ENCODE measurements at places on chromosomes 5 and 9.

DNA sequence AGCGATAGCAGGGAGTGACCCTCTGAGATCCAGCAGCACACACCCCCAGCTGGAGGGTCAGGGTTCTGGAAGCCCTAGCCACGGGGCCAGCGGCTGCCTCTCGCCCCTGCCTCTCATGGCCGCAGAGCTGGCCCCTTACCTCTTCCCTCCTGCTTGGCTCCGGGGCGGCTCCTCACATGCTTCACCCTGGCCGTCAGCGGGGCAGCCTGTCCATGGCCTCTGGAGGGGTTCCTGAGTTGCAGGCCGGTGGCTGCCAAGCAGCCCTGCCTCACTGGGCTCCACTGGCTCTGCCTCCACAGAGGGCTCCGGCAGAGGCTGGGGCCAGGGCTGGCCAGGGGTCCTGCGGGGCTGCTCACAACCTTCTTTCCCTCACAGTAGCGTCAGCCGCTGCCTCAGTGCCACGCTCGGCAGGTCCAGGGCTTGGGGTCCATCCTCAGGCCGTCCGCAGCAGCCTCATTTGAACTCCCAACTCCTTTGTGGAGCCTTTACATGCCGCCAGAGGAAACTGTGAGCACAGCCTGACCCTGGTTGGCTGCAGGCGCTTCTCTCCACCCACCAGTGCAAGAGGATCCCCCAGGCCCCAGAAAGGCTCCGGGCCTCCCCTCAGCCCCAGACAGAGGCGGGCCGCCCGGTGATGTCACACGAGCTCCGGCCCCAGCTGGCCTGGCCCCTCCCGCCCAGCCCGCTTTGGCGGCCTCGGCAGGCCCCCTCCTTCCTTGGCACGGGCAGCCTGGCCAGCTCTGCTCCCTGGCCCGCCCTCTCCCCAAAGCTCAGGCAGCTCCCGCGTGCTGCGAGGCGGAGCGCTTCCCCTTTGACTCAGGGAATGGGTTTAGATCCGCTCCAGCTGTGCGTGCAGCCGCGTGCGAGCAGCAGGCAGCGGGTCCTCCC, at the start of gene ANGPTL2:
Gene ANGPTL2 (minus strand): TSS at position 460 of the 888 bp plus-strand sequence. CDS start 13,904 bp downstream, outside the sequence.
- no peak for DNase-seq

DNA sequence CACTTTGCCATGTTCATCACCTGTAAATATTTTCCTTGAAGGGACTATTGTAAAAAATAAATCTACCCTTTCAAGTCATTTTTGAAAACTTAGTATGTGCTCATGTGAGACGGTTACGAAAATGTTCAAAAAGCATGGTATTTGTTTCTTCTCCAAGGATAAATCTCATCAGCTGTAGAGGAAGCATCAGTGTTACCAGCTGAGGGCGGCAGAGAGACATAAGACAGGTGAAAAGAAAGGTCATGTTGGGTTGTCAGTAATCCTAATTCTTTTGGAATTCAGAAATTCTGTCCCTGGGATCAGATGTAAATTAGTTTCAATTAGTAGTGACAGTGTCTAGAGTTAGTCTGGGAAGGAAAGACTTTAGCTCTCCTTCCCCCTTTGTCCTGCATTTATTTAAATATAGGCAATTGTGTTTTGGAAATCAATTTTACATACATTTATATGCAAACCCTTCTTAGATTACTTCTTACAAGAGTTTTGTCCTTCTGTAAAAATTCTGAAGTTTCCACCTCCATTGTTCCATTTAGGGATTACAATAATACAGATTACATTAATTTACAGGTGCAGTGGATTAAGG, 791.9 kb upstream of the CDH6 start:
- no peak for DNase-seq

DNA sequence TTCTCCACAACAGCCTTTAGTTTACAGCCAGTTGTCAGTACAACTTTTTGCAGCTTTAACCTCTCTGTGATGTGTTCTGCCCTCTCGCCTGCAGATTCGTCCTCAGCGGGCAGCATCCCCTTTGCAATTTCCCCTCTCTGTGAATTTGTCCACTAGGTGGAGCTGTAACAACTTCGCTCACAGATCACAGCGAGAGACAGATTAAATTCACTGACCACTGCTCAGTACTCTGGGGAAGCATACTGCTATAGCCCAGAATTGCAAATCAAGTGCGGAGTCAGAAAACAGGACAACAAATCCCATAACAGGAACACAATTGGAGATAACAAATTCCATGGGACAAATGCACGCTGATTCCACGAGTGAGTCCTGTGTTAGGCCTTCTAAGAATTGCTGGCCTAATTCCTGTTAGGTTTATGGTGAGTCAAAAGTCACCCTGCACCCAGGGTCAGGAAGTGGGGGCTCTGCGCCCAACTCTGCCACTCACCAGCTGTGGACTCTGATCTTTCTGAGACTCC, 2124.9 kb downstream of the MAT2B start:
- peak; percentile 4 for DNase-seq

- DNase-seq, result no peak
Measured at GRCh38 chr5:74027732-74028338, 401.8 kb downstream of the ARHGEF28 start.

DNA sequence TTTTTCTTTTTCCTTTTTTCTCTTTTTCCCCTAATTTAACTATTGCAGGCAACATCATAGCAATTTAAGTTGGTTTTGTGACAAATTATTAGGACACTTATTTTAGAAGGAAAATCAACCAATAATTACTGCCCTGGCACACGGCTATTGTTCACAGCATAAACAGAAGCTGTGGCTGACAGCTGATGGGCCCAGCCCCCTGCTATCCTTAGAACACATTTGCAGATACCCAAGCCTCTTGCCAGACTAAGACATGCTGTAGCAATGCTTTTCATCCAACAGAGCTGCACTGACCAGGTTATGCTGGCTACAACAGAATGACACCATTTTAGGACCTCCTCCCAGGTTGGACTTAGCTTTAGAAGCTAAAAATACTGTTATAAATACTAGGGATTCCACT, 852.7 kb upstream of the DMAC1 start:
- no peak for DNase-seq

DNA sequence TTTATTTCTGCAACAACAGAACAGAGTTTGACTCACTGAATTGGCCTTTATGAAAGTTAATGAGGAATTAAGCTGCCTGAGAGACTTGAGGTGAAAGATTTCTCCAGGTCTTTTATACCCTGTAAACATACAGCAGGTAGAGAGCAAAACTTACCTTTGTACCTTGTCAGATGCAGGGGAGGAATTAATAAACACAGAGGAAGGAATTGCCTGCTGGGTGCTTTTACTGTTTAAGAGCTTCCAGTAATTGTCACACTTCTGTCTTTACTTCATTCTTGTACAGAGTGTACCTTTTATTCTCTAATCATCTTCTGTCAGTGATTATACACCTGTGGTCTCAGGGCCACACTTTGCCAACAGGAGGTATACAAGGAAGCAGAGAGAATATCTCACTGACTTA, 94.0 kb upstream of the GRIN3A start:
- no peak for DNase-seq

- no peak for DNase-seq
Measured at GRCh38 chr9:99782962-99783718, 38.5 kb upstream of the NR4A3 start.

- DNase-seq, result no peak
Measured at GRCh38 chr5:108924457-108924961, 176.8 kb downstream of the FER start.

DNA sequence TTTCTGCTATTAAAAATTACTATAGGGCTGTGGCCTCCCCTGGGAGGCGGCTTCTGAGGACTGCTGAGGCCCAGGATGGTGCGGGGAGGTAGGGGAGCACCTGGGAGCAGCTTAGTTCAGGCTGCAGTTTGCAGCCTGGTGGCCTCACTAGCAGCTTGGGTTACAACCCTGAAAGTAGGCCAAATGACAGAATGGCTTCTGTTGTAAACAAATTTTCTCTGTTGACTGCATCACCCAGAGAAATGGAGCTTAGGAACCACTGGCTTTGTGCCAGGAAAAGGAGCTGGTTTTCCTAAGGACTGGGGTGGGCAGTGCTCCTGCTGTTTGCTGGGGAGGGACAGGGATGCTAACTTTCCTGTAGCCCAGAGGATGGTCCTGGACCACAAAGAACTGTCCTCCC, 130.3 kb downstream of the ENTREP1 start:
- DNase-seq, result no peak

GRCh38 chr5:61649231-61649630, 317.2 kb downstream of the ZSWIM6 start:
- no peak for DNase-seq

GRCh38 chr9:83599071-83599470, 23.9 kb upstream of the IDNK start:
- no peak for DNase-seq

- DNase-seq, result no peak
Measured at GRCh38 chr9:12424243-12424642, 268.9 kb upstream of the TYRP1 start.

DNA sequence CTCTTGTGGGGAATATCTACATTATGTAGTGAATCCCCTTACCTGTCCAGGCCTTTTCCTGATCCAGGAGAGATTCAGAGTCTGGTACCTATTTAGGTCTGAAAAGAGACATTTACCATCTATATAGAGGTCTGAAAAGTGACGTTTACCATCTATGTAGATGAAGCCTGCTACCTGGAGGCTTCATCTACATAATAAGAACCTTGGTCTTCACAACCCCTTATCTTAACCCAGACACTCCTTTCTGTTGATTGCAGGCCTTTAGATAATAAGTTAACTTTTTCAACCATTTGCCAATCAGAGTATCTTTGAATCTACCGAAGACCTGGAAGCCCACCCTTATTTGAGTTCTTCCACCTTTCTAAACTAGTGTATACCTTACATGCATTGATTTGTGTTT, 113.0 kb upstream of the DMRT1 start:
- DNase-seq, result no peak

GRCh38 chr5:71978216-71978615, 129.1 kb upstream of the MAP1B start:
- no peak for DNase-seq

DNA sequence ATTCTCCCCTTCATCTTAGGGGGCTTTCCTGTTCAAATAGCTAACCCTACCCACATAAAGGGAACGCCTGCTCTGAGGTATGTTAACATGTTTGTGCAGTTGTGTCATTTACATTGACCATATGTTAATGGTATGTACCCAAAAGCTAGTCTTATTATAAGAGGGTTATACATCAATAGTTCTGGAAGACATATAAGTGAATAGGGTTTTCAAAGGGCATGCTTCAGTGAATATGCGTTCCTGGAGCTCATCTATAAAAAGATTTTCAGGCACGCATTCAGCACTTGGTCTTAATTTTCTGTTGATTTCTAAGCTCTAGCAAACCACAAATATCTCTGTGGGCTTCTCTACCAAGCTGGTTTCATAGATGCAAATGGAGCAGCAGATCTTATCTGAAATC, 766.1 kb downstream of the IRX1 start:
- DNase-seq, result no peak

- no peak for DNase-seq
Measured at GRCh38 chr9:97041898-97042297, 3.0 kb upstream of the CTSV start.

DNA sequence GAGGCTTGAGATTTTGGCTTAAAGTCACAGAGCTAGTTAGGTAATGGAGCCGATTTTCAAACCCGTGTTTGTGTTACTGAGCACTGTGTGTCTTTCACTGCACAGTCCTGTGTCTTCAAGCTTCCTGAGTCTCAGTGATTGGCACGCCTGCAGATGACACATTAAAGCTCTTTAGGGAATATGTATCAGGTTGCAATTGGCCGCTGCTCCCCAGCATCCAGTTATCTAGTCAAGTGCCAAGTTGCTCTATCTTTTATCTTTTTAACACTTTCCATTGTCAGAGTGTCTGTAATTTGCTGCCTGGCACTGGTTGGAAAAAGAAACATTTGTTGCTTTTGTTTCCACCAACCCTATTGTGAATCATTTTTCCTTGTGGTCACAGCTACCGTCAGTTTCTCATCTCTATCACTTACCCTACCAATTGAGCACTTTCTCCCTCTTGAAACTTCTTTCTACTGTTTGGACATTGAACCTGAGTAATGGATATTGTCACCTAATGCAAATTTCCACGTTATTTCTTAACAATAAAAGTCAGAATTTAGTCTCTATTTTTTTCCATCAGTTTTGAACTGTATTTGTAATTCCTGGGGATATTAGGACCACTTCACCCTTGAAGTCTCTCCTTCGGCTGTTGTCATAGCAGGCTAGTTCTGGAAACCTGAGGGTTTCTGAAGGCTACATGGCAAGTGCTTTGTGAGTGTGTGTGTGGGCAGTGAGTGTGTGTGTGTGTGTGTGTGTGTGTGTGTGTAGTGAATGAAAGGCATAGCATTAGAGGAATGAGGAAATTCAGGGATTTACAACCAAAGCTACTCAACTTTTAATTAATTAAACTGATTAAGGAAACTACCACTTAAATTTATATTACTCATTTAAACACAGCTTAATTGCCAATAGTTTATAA, 274.3 kb downstream of the ISL1 start:
- DNase-seq, result no peak

GRCh38 chr5:170218726-170219125, 14.1 kb upstream of the C5orf58 start:
- no peak for DNase-seq

- no peak for DNase-seq
Measured at GRCh38 chr5:4901305-4901811, 238.8 kb upstream of the ADAMTS16 start.

DNA sequence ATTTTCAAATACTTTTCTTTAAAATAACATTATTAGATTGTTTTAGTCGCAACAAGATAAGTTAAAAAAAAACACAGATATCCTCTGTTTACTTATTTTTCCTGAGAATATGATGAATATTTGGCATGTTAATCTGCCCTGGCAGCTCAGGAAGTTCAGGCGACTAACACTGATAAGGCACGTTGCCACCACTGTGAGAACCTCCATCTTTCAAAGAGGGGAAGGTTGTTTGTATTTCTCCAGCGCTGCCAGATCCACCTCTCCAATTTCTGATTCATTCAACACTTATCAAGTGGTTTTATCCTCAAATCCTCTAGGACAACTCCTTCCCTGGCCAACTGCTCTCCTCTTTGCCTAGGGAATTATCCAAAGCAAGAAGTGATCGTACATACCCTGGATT, 21.8 kb downstream of the CTNNAL1 start:
- no peak for DNase-seq

- no peak for DNase-seq
Measured at GRCh38 chr5:10760096-10760920, 726 bp downstream of the DAP start.

DNA sequence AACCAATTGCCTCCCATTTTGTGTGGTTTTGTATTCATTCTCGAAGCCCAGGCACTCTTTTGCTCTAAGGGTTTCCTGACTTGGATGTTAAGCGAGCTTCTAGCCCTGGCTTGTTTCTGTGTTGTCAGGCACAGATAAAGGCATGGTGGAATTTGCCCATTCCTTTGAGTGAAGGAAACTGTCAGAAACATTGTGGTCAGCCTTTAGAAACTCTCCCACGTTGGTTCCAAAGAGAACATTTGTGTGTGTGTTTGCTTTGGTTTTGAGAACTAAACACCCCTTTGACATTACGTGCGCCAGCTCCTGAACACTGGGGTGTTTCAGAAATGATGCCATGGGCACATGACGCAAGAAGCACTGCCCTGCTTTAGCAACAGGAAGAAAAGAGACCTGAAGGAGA, 320.9 kb downstream of the NTRK2 start:
- DNase-seq, result no peak

- DNase-seq, result peak; percentile 73
Measured at GRCh38 chr5:151083081-151083676, 2.3 kb upstream of the TNIP1 start.

GRCh38 chr5:80041527-80041926, 6.4 kb downstream of the THBS4 start:
- DNase-seq, result no peak
